RCC 7860 (cell line): ENCODE measurements at places on chromosomes 3 and 15.

DNA sequence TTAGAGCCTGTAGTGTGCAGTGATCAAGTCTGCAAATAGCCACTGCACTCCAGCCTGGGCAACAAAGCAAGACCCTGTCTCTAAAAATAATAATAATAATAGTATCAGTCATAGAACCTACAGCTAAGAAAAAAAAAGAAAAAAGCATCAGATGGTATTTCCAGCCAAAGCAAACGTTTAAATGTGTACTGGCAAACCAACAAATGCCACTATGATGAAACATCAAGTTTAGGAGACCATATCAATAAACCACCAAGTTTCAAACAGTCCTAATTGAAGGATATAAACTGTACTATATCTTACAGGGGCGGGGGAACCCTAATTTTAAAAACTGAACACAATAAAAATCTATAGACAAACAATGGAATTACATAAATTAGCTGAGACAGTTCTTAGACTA, 6.4 kb downstream of the UBP1 start:
- DNase-seq: no peak

GRCh38 chr15:89679212-89679611, at the start of gene PLIN1:
PLIN1 (minus strand) TSS chr15:89679367; CDS start chr15:89677489, 1,878 bp downstream.
- DNase-seq: no peak

DNA sequence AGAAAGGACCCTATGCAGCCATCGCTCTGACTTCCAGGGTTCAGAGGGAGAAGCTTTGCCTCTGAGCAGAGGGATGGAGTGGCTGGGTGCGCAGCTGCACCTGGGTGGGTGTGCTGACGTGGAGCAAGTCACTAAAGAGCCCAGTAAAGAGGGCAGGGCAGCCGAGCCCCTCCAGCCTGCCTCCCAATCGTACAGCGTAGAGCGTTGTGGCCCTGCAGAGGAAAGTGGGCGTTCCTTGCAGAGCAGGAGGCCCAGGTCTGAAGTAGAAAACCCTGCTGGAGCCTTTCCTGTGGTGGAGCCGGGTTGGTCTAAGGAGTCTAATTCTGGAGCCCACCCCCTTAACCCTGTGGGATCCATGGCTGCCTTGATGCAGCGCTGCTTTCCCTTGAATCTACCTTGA, 61.0 kb downstream of the ABTB1 start:
- no peak for DNase-seq

DNA sequence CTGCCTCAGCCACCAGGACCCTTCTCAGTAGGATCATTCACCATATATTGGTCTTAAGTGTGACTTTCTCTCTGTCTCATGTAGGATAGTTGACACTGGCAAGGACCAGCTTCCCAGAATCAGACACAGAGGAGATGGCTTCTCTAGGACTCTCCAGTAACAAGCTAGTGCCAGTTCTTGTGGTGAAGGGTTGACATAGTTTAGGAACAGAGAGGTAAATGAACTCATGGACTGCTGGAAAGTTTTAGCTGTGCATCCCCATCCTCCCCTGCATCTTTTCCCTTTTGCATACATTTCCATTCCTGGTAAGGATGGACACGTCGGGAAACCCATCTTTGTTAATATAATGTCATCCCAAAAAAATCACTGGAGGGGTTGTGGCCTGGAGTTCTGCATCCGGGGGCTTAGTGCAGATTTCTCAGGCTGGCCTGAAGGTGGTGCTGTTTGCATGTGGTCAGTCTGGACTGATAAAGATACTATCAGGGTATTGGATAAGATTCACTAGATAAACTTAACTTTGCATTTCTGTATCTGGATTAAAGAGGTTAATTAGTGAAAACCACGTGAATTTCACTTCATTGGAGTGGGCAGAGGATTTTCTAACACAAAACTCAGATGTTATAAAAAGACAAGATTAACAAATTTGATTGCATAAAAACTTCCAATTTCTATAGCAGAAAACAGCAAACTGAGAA, 110.8 kb downstream of the TBC1D2B start:
- DNase-seq: peak; percentile 38

- DNase-seq: no peak
Observed at GRCh38 chr3:2944628-2945027, 165.5 kb downstream of the IL5RA start.

GRCh38 chr3:181757694-181758306, 46.1 kb downstream of the SOX2 start:
- no peak for DNase-seq

- DNase-seq: no peak
Observed at GRCh38 chr3:152731511-152731910, 103.4 kb upstream of the P2RY1 start.

DNA sequence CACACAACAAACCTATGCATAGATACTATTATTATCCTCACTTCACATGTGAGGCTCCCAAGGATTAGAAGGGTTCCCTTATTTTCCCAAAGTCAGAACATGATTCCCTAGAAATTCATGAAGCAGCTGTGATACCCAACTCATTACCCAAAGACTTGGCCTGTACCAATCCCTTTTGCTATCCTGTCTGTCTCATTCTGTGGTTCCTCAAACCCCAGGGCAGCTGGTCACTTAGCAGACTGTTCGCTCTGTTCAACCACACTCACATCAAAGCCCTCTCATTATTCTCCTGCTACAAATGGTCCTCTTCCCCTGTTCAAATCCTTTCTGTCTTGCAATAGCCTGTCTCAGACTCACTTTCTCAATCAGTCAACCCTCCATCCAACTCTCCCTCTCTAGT, 154.3 kb upstream of the TRIM42 start:
- DNase-seq: no peak

DNA sequence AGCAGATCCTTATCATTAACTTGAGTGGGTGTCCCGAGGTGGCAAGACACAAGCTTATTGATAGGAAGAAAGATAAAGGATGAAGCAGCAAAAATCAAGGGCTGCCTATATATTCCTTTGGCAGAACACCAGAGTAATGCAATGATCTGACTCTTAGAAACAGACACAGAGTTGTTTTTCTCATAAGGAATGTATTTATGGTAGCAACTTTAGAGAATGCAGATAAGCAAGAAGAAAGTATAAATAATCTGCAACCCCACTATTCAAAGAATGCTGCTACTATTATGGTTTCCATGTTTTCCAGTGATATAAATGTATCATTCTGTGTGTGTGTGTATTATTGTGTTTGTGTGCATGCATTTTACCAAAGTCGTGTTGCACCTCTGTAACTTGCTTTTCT, 208.3 kb downstream of the THSD4 start:
- DNase-seq: no peak

GRCh38 chr15:80635953-80636352, 59.2 kb upstream of the ABHD17C start:
- no peak for DNase-seq

GRCh38 chr3:35216501-35217266, 422.6 kb upstream of the ARPP21 start:
- no peak for DNase-seq

- DNase-seq: no peak
Observed at GRCh38 chr15:51536965-51537574, 85.5 kb downstream of the DMXL2 start.

DNA sequence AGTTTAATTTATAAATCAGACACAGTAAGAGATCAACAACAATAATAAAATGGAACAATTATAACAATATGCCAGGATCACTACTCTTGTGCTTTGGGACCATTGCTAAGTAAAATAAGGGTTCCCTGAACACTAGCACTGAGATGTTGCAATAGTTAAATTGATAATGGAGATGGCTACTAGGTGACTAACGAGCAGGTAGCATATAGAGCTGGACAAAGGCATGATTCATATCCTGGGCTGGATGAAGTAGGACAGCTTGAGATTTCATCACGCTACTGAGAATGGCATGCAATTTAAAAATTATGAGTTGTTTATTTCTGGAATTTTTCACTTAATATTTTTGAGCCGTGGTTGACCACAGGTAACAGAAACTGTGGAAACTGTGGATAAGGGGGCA, 20.7 kb upstream of the MYZAP start:
- DNase-seq: peak; percentile 66

- no peak for DNase-seq
Observed at GRCh38 chr3:149638228-149639092, 19.4 kb downstream of the WWTR1 start.

- no peak for DNase-seq
Observed at GRCh38 chr15:42695527-42696071, 41.3 kb downstream of the CDAN1 start.

DNA sequence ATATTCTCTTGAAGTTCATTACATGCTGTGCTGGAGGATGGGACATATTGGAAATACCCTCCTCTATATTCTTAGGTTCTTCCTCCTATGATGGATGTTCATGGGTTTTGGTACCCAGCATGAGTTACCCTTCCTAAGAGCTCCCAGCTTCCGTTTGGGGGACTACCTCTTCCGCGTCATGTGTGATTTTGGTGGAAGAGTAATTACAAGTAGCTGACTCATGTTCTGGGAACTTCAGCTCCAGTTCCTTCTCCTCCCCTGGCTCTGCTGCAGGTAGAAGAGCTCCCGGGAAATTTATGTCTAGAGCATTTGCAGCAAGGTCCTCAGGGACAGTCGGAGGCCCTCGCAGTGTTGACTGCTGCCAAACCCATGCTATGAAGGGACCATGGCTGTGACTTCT, 208.8 kb upstream of the IL12A start:
- peak; percentile 18 for DNase-seq

GRCh38 chr3:16653712-16654111, 48.5 kb upstream of the DAZL start:
- no peak for DNase-seq

DNA sequence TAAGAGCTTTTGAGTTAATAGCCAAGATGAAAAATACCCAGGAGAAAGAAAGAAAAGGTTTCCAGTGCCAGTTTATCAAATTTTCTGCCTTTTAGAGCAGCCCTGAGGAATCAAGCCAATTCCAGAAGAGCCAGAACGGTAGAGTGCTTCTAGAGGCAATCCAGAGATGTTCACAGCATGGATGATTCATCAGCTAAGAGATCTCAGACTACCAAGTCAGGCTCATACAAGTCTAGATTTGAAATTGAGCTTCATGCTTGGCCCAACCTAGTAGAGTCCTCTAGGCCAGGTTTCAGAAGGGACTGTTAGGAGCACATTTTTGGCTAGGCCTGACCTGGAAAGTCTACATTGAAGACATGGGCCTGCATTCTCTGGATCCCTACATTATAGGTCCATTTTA, 15.5 kb downstream of the WDR48 start:
- no peak for DNase-seq

DNA sequence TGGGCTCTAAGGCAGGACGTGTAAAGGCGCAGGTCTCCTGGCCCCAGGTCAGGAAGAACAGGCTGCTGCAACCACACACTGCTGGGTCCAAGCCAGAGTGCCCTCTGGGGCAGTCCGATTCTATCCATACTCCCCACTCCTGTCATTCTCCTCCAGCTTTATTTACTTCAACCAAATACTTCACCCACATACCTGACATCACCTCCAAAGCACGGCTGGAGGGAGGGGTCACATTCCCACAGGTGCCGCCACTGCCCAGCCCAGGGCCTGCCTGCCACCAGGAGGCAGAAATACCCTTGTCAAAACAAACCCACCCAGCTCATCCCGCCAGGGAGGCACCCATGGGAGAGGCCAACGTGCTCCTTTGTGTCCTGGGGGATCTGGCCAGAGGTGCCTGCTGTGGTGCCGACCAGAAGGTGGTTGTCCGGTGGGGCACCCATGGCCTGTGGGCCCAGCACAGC, 100.4 kb downstream of the DAPK2 start:
- DNase-seq: no peak

DNA sequence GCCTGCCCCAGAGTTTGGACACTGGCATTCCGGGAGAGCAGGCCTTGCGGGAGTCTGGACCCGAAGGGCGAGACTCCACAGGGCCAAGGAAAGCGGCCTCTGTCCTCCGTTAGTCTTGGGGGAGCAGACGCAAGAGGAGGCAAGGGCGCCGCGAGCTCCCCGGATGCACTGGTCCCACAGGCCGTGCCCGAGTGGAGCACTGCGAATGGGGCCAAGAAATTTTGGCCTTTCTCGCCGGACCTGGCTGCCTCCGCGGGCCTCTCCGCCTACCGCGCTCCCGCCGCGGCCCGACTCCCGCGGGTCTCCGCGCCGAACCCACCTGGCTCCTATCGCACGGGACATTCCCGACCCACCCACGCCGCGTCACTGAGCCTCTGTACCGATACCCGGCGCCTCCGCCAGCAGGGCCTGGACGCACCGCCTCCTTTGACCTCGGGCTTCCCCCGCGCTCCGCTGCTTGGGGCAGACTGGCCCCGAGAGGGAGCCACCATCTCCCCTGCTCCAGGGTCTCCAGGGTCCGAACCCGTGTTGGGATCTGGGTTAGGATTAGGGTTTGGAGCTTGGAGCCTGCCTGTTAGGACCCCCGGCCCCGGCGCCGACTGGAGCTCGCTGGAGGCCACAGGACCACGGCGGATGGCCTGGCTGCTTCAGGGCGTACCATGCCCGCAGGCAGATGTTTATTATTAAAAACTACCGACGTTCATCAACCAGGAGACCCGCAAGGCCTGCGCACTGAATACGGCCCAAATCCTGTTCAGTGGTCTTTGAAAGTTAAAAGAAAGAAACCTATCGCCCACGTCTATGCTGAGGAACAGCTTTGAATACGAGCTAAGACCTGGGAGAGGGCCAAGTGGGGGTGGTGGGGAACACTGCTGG, 11.7 kb downstream of the SHOX2 start:
- DNase-seq: no peak

DNA sequence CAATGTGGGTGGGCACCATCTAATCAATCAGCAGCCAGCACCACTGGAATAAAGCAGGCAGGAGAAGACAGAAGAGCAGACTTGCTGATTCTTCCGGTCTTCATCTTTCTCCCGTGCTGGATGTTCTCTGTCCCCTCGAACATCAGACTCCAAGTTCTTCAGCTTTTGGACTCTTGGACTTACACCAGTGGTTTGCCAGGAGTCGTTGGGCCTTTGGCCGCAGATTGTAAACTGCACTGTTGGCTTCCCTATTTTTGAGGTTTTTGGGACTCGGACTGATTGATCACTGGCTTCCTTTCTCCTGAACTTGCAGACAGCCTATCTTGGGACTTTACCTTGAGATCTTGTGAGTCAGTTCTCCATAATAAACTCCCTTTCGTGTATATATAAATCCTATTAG, 292.8 kb downstream of the BCHE start:
- DNase-seq: no peak

GRCh38 chr3:135851201-135852081, 114.1 kb upstream of the PPP2R3A start:
- DNase-seq: peak; percentile 37

DNA sequence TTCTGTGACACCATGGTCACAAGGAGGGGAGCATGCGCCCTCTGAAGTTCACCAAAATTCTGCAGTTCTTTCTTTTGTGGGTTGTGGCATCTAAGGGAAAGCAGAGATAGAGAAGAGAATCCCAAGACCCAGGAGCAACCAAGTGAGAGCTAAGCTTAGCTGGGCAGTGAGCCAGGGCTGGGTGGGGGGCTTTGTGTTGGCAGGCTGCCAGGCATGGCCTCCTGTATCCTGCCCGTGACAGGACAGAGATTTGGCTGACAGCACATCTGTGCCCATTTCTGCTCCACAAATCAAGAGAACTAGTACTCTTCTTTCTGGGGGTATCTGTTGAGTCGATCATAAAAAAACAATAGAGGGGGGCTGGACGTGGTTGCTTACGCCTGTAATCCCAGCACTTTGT, 66.2 kb downstream of the NMNAT3 start:
- no peak for DNase-seq
